ENCODE measurements at places on chromosomes 12 and 14. TPM values are rescaled to one million over a fixed set of nuclear protein-coding genes. Genes with fewer than 3 reads are reported as not detected.

GRCh38 chr14:38280081-38280480 lies 24.2 kb upstream of the CLEC14A start:
- no peak for DNase-seq

TPPP2 gene
- total RNA-seq: not detected

- no peak for DNase-seq
Observed at GRCh38 chr14:52402812-52403526, 88.9 kb downstream of the PTGER2 start.

- DNase-seq: no peak
Observed at GRCh38 chr14:94038921-94039629, 12.9 kb downstream of the OTUB2 start.

DNA sequence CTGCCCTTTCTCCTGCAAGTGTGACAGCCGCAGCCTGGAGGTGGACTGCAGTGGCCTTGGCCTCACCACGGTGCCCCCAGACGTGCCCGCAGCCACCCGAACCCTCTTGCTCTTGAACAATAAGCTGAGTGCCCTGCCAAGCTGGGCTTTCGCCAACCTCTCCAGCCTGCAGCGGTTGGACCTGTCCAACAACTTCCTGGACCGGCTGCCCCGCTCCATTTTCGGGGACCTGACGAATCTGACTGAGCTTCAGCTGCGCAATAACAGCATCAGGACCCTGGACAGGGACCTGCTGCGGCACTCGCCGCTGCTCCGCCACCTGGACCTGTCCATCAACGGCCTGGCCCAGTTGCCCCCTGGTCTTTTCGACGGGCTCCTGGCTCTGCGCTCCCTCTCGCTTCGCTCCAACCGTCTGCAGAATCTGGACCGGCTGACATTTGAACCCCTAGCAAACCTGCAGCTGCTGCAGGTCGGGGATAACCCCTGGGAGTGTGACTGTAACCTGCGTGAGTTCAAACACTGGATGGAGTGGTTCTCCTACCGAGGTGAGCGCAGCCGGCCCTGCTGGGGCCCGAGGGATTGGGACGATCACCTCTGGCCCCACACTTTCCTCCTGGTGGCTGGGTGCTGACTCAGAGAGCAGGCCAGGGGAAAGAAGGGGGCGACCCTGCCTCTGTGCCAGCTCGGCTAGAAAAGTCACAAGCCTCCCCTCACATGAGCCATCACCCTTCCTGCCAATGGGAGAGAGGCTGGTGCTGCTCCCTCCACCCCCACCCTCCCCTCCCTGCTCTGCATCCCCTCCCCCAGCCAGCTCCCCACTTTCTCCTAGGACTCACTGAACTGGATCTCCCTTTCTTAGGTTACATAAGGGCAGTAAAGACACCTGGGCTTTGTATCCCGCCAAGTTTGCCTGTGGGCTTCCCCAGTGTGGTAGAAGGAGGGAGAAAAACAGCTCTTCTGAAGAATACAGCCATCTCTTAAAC lies 10.9 kb downstream of the LRTM2 start:
- no peak for DNase-seq

- DNase-seq: no peak
Observed at GRCh38 chr12:132309596-132310086, 19.7 kb downstream of the GALNT9 start.

GRCh38 chr12:31346267-31346666 lies 20.3 kb upstream of the SINHCAF start:
- no peak for DNase-seq

DNA sequence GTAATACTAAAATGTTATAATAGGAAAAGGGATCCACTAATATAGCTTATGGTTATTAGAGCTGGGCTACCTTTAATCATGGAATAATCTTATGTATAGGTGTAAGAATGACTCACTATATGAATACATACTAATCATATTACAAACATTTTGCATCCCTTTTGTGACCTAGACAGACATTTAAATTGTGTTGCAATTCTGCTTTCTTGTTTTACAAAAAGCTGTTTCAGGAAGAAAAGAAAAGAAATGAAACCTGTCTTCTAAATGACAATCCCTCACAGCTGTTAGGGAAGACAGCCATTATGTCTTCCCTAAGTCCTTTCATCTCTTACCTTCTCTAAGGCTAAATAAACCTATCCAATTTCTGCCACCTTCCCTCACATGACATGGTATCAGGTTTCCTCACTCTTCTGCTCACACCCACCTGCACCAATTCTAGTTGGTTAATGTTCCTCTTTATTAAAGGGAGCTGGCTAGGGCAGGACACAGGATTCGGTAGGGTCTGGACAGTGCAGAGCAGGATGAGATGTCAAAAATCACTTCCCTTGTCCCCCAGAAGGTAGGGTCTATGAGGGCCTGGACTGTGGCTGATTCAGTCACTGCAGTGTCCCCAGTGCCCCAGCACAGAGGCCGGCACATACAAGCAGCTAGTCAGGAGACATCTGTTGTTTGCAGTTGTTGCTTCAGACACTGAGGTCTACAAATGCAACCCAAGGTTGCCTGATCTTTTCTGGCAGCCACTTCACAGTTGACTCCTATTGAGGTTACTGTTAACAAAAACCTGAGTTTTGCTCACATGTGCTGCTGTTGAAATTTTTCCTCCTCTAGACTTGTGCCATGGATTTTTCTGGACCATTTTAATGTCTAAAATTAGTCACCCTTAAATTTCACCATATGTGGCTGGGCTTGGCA lies 3.7 kb downstream of the DHRS7 start:
- DNase-seq: no peak

DNA sequence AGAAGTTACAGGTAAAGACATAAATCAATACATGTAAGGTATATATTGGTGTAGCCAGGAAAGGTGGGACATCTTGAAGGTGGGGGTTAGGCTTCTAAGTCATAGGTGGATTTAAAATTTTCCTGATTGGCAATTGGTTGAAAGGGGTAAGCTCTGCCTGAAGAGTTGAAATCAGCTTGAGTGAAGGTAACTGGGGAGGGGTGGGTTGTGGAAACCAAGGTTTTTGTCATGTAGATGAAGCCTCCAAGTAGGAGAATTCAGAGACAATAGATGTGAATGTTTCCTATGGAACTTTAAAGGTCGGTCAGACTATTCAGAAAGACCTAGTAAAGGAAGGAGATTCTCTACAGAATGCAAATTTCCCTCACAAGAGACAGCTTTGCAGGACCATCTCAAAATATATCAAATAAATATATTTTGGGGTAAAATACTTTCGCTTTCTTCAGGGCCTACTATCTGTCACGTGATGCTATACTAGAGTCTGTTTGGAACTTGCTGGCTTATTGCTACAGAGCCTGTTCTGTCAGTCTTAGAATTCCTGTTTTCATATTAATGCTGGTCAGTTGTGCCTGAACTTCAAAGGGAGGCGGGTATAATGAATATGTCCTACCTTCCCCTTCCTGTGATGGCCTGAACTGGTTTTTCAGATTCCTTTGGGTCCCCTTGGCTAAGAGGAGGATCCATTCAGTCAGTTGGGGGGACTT lies 20.6 kb upstream of the SPATA7 start:
- no peak for DNase-seq

DNA sequence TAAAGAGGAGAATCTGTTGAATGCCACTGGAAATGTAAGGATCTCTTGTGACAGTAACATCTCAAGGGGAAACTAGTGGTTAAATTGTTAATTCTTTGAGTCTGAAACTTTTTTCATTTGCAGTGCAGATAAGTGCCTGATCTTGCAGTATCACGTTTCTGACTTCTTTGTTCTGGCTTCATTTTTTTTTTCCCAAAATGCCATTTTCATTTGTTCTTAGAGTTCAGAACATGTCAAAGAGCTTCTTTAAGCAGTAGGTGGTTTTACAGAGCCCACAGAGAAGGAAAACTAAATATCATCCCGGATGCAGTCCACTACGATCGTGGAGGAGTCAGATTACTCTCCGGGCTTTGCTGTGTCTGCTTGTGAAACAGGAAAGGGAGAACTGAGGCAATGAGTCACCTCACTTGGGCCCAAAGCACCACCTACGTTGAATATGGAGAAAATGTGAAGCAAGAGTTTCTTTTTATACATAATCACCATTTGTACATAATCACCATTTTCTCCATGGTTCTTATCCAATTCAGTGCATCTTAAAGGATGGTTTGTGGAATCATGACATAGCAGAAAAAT lies 43.9 kb downstream of the HMGA2 start:
- no peak for DNase-seq

- DNase-seq: no peak
Observed at GRCh38 chr14:29865299-29865698, 62.3 kb downstream of the PRKD1 start.

DNA sequence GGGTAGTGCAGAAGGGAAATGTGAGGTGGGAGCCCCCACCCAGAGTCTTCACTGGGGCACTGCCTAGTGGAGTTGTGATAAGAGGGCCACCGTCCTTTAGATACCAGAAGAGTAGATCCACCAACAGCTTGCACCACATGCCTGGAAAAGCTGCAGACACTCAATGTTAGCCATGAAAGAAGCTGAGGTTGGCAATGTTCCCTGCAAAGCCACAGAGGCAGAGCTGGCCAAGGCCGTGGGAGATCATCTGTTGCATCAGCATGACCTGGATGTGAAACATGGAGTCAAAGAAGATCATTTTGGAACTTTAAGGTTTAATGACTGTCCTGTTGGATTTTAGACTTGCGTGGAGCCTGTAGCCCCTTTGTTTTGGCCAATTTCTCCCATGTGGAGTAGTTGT lies 468.4 kb upstream of the FOXG1 start:
- DNase-seq: no peak

All from HCT116 (cell line).